ENCODE measurements at places on chromosomes 11 and 22.

DNA sequence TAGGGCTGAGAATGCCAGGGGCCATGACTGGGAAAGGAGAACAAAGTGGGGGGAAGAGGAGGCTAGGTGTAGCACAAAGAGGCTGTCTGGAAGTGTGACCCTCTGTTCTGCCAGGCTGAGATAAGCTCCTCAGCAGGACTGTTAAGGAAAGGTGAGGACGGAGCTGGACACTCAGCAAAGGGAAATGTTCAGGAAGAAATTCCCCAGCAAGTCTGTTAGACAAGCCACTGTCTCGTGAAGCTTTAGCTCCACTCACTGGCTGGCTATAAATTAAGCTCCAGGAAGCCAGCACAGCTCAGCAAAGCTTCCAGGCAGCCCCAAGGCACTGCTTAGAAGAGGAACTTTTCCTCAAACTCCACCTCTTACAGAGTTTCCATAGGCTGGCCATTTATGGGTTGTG lies 181.2 kb upstream of the API5 start:
- no peak overlapping the region for H3K4me3 ChIP-seq
- H3K4me1 ChIP-seq: no peaks in the 10 kb centered on the region
- H3K27me3 ChIP-seq: no peaks in the 10 kb centered on the region
- DNase-seq: no peak
- H3K27ac ChIP-seq: no peak overlapping the region

GRCh38 chr11:91295591-91295990 lies 929.0 kb upstream of the FAT3 start:
- no peak overlapping the region for H3K27ac ChIP-seq
- H3K36me3 ChIP-seq: no peaks in the 10 kb centered on the region
- no peak overlapping the region for H3K4me3 ChIP-seq
- no peak for DNase-seq

DNA sequence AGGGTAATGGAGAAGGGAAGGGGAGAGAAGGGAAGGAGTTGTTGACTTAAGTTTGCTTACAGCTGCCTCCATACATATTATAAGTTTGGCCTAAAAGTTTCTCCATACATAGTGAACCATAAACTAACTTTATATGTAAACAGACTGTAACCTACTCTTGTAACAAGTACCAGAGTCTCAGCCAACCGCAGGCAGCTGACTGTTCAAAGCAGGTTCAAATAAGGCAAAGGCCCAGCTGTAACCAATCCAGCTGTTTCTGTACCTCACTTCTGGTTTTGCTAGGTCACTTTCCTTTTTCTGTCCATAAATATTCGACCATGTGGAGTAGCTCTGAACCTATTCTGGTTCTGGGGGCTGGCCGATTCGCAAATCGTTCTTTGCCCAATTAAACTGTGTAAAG lies 591.2 kb downstream of the INSC start:
- no peak overlapping the region for H3K4me3 ChIP-seq
- H3K36me3 ChIP-seq: no peaks in the 10 kb centered on the region
- no peaks in the 10 kb centered on the region for H3K4me1 ChIP-seq
- no peak overlapping the region for H3K27ac ChIP-seq

DNA sequence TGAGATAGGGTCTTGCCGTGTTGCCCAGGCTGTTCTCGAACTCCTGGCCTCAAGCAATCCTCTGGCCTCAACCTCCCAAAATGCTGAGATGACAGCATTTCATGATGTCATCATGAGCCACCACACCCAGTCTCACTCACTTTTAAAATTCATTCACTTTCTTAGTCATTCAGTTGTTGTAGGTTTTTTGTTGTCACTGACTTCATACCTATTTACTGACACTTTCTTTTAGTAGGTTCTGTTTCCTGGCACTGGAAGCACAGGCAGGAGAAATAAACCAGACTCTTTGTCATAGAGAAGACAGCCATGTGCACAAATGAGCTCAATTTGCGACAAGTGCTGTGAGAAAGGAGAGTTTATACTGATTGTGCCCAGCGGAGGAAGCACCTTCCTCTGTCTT lies 10.5 kb downstream of the ART5 start:
- no peak overlapping the region for H3K27ac ChIP-seq
- no peak overlapping the region for H3K4me3 ChIP-seq
- DNase-seq: no peak
- H3K27me3 ChIP-seq: no peaks in the 10 kb centered on the region

- H3K27me3 ChIP-seq: no peaks in the 10 kb centered on the region
- H3K4me3 ChIP-seq: no peak overlapping the region
- no peaks in the 10 kb centered on the region for H3K36me3 ChIP-seq
- no peak overlapping the region for H3K27ac ChIP-seq
- DNase-seq: no peak
Measured at GRCh38 chr22:28601915-28602314, 77.7 kb downstream of the TTC28 start.

- no peak overlapping the region for H3K27ac ChIP-seq
- no peak for DNase-seq
- H3K36me3 ChIP-seq: no peaks in the 10 kb centered on the region
- H3K4me3 ChIP-seq: no peak overlapping the region
- no peaks in the 10 kb centered on the region for H3K4me1 ChIP-seq
- no peaks in the 10 kb centered on the region for H3K27me3 ChIP-seq
Measured at GRCh38 chr22:22230438-22230837, 14.1 kb upstream of the VPREB1 start.

- peak overlapping the region; percentile 90 for H3K27ac ChIP-seq
- DNase-seq: peak; percentile 96
- H3K27me3 ChIP-seq: no peaks in the 10 kb centered on the region
- peak overlapping the region; percentile 45 for H3K4me3 ChIP-seq
- peaks cover 4% of the 10 kb centered on the region for H3K36me3 ChIP-seq
- peaks cover 67% of the 10 kb centered on the region for H3K4me1 ChIP-seq
Measured at GRCh38 chr11:8719211-8719649, 36.6 kb downstream of the RPL27A start.

DNA sequence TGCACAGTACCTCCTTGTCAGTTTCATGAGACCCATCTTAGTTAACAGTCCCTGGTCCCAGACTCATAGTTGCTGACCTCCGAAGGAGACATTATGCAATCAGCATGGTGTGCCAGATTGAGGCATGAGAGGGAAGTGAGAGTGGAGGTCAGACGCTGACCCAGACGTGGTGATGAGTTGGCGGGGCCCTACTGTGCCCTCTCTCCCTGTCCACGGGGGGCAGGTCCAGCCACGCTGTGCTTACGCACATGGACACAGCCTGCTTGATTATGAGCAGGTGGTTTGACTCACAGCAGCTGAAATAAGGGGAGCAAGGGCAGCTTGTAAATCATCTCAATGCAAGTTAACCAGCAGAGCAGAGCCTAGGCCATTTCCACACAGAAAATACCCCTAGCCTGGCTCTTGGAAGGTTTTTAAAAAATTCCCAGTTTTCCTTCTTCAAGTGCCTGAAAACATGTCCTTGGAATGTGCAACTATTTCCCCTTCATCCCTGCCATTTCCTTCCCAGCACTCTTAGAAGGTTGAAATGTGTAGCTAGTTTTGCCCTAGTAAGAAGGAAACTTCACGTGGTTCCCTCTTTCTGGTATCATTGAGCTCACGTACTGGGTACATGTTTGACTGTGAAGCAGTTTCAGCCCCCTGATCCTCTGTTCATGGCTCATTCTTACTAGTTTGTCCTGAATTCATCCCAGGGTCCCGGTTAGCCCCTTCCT lies 122.6 kb upstream of the SORL1-AS1 start:
- H3K27ac ChIP-seq: no peak overlapping the region
- peak; percentile 41 for DNase-seq
- no peak overlapping the region for H3K4me3 ChIP-seq
- no peaks in the 10 kb centered on the region for H3K4me1 ChIP-seq
- H3K36me3 ChIP-seq: no peaks in the 10 kb centered on the region

Measured in astrocyte (in vitro differentiated cells and primary cell).